ENCODE measurements at places on chromosomes 6 and 20. TPM values are rescaled to one million over a fixed set of nuclear protein-coding genes. Genes with fewer than 3 reads are reported as not detected.

GRCh38 chr6:42961020-42961470, 491 bp downstream of the GNMT start:
- no peaks in the 10 kb centered on the region for H3K27me3 ChIP-seq
- H3K4me3 ChIP-seq: peak overlapping the region; percentile 18
- peaks cover 29% of the 10 kb centered on the region for H3K36me3 ChIP-seq
- H3K4me1 ChIP-seq: peaks cover 7% of the 10 kb centered on the region
- DNase-seq: no peak

GRCh38 chr6:42260396-42260888, 42.8 kb upstream of the MRPS10 start:
- DNase-seq: no peak
- no peak overlapping the region for H3K4me3 ChIP-seq
- H3K27ac ChIP-seq: peak overlapping the region; percentile 24
- peaks cover 15% of the 10 kb centered on the region for H3K4me1 ChIP-seq
- no peaks in the 10 kb centered on the region for H3K27me3 ChIP-seq

SLC16A10 gene
- not detected for total RNA-seq

DNA sequence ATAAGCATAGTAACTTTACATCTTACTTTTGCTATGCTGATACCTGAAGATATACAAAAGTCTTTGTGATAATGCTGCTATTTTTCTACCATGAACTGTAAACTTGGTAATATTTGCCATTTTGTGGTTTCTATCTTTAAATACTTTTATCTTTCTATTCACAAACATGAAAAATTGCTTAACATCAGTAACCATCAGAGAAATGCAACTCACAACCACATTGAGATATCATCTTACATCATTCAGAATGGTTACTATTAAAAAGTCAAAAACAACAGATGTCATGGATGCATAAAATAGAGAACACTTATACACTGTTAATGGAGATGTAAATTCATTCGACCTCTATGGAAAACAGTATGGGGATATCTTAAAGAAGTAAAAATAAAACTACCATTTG, 112.0 kb downstream of the TRDN start:
- no peak overlapping the region for H3K27ac ChIP-seq
- no peaks in the 10 kb centered on the region for H3K27me3 ChIP-seq
- H3K4me3 ChIP-seq: no peak overlapping the region
- DNase-seq: no peak

- DNase-seq: no peak
- H3K27me3 ChIP-seq: no peaks in the 10 kb centered on the region
- H3K36me3 ChIP-seq: peaks cover 4% of the 10 kb centered on the region
- H3K27ac ChIP-seq: no peak overlapping the region
- H3K4me3 ChIP-seq: no peak overlapping the region
- no peaks in the 10 kb centered on the region for H3K4me1 ChIP-seq
These were observed 63.7 kb downstream of the RNGTT start for GRCh38 chr6:88899569-88900316.

DNA sequence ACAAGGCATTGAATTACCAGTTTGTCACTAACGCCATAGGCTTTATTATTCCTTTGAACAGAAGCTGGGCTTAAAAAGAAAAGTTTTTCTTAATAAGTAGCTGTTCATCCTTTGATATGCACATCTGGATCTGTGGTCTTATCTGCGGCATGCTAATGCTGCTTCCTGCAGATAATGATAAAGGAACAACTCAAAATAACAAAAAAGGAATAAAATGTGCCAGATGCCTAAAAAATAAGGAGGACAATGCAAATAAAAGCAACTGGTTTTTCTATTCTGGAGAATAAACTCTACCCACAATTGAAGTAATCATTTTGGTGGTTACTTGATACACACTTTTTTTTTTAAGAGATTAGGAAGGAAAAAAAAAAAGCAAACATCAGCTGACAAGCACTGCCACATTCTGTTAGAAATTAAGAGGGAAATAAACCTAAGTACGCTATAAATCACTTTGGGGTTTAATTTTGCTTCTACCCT, 156.8 kb upstream of the SALL4 start:
- no peaks in the 10 kb centered on the region for H3K27me3 ChIP-seq
- H3K27ac ChIP-seq: no peak overlapping the region
- no peaks in the 10 kb centered on the region for H3K36me3 ChIP-seq
- peaks cover 4% of the 10 kb centered on the region for H3K4me1 ChIP-seq
- no peak overlapping the region for H3K4me3 ChIP-seq
- no peak for DNase-seq

- no peaks in the 10 kb centered on the region for H3K36me3 ChIP-seq
- no peaks in the 10 kb centered on the region for H3K27me3 ChIP-seq
- no peak for DNase-seq
- H3K4me3 ChIP-seq: no peak overlapping the region
- H3K27ac ChIP-seq: no peak overlapping the region
These were observed 356.3 kb downstream of the HTR1B start for GRCh38 chr6:77106992-77107391.

DNA sequence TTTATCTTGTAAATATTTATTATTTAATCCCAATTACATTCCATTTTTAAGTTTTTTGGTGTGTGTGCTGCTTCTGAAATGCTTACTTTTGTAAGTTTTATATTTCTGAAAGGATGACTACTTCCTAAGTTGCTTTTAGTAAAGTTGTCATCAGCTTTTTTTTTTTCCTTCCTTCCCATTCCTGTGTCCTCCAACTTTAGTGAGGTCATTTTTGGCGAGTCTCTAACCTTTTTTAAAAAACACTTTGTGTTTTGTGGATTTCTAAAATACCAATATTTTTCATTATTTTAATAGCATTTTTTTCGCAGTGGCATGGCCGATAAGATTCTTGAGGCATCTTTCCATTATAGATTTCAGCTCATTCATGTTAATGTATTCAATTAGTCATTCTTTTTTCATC, 30.9 kb downstream of the FIG4 start:
- no peak overlapping the region for H3K27ac ChIP-seq
- H3K4me1 ChIP-seq: no peaks in the 10 kb centered on the region
- H3K36me3 ChIP-seq: no peaks in the 10 kb centered on the region
- DNase-seq: no peak
- H3K27me3 ChIP-seq: no peaks in the 10 kb centered on the region

GRCh38 chr6:108922499-108922898, 74.3 kb downstream of the ARMC2 start:
- H3K4me1 ChIP-seq: no peaks in the 10 kb centered on the region
- no peaks in the 10 kb centered on the region for H3K36me3 ChIP-seq
- no peak overlapping the region for H3K27ac ChIP-seq

DNA sequence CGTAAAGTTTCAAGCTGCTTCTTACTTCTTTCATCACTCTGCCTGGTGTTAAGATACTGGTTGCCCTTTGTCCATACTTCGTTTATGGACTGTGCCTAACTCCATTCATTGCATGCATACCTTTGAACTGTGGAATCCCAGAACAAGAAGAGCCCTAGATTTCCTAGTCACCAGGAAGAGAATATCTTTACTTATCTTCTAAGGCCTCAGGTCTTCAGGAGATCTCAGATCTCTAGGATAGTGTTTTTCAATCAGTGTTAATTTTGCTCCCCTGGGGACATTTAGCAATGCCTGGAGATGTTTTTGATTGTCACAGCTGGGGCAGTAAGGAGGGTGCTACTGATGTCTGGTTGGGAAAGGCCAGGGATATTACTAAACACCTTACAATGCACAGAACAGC, 35.5 kb upstream of the GJA1 start:
- no peaks in the 10 kb centered on the region for H3K4me1 ChIP-seq
- no peaks in the 10 kb centered on the region for H3K36me3 ChIP-seq
- no peaks in the 10 kb centered on the region for H3K27me3 ChIP-seq
- H3K27ac ChIP-seq: no peak overlapping the region

- no peak overlapping the region for H3K4me3 ChIP-seq
- H3K4me1 ChIP-seq: peaks cover 22% of the 10 kb centered on the region
- H3K27me3 ChIP-seq: no peaks in the 10 kb centered on the region
- peaks cover 10% of the 10 kb centered on the region for H3K36me3 ChIP-seq
These were observed 787 bp upstream of the TNFRSF6B start for GRCh38 chr20:63695424-63696305.

GRCh38 chr6:36912586-36912985, 26.8 kb downstream of the C6orf89 start:
- no peaks in the 10 kb centered on the region for H3K27me3 ChIP-seq
- DNase-seq: peak; percentile 89
- peaks cover 18% of the 10 kb centered on the region for H3K36me3 ChIP-seq
- H3K4me3 ChIP-seq: no peak overlapping the region
- 0 out of 2 replicates have a peak overlapping the region, but pooled peaks have one; percentile 2 for H3K27ac ChIP-seq

CSNK2A1 gene
- 151 TPM for total RNA-seq

DNA sequence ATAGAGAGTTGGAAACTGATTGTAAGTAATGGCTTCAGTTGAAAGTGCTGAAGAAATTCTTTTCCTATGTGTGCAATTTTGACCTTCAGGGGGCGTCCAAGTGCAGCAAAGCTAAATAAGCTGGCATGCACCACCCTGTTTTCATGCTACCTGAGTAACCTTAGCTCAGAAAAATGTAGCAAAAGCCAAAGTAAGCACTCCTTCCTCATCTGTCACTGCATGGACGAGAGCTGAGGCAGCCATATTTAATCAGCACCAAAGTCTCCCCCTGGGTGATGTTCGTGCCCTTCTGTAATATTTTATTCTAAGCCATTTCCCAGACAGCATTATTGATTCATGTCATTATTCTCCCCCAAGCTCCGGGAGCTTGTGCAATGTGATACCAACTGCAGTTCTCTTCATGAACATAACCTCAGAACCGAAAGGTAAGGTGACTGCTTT, 123.1 kb downstream of the RPS12 start:
- peaks cover 4% of the 10 kb centered on the region for H3K4me1 ChIP-seq
- H3K27ac ChIP-seq: no peak overlapping the region
- H3K4me3 ChIP-seq: no peak overlapping the region
- no peaks in the 10 kb centered on the region for H3K36me3 ChIP-seq
- H3K27me3 ChIP-seq: no peaks in the 10 kb centered on the region

DNA sequence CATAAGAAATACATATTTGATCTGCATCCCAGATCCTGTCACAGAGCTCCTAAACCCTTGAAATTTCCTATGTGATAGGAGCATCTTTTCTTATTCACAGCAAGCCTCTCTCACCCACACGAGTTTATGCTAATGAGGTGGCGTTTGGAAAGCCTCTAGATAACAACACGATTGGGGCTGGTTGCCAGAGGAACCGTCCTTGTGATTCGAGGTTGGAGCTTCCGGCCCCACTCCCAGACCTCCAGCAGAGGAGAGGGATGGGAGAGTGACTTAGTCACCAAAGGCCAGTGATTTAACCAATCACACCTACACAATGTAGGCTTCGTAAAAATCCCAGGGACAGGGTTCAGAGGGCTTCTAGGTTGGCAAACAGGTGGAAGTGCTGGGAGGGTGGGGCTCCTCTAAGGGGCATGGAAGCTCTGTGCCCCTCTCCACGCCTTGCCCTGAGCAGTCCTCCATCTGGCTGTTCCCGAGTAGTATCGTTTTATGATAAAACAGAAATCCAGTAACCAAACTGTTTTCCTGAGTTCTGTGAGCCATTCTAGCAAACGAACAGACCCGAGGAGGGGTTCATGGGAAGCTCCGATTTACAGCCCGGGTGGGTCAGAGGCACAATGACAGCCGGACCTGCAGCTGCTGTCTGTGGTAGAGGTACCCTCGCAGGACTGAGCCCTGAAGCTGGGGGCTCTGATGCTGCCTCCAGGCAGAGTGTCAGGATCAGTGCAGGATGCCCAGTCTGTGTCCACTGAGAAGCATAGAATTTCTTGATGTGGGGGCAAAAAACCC, 238.1 kb upstream of the ARID1B start:
- H3K36me3 ChIP-seq: no peaks in the 10 kb centered on the region
- no peak overlapping the region for H3K4me3 ChIP-seq
- H3K4me1 ChIP-seq: no peaks in the 10 kb centered on the region
- no peak overlapping the region for H3K27ac ChIP-seq

DNA sequence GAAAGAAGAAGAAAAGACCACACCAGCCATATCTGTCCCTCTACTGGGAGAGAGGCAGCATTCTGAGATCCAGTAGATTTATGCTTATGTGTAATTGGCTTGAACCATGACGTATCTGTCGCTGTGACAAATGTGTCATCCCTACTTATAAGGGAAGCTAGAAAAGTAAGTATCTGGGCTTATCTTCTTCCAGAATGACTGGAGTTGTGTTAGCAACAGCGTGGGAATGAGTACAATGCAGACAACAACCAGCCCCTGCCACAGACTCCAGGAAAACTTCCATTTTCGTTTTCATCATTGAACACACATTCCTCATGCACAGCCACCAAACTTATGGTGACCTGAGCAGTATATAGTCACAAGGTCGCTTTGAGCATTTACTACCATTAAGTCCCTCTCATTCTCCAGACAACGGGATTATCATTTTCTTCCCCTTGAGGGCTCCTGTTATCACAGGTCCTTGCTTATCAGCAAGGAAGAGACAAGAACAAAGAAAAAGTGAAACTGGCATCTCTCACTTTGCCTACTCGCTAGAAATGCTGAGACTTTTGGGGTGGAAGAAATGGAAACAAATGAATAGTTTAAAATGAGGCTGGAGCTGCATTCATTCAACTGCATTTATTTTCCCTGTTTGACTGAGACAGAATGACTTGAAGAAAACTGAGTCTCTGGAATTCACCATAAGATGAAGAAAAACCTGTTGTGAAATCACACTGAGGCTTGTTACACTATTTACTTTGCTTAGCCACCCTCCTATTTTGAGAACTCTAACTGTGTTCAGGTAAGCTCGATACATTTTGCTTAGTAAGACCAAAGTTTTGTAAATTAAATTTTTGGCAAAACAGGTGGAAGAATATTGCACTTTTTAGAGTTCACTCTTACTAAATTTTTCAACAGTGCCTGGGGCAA, 149.3 kb upstream of the FOXQ1 start:
- H3K36me3 ChIP-seq: no peaks in the 10 kb centered on the region
- peak overlapping the region; percentile 36 for H3K4me3 ChIP-seq
- no peaks in the 10 kb centered on the region for H3K27me3 ChIP-seq
- no peak overlapping the region for H3K27ac ChIP-seq

DNA sequence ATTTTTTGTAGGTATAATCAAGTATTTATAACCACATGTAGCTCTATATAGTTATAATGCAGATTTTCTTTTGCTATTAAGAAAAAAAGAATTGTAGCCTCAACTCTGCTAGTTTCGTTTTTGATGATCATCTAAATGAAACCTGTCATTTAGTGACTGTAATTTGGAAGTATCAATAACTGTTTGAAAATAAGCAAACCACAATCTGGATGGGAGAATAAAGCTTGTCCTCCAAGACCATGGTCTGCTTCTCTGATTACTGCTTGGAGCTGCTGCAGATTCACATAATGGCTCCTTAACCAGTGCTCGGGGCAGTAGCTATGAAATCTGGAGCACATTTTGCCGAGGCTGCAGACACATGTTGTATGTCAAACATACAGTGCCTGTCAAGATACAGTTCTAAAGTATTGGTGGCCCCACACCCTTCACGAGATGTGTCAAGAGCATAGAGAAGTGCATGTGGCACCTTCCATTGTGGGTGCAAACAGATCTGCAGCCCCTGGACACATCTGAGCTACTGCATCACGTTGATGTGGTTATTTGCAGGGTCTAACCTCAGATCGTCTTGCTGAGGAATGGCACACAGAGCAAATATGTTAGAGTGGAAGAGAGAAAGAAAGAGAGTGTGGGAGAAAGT, 255.7 kb upstream of the SUPT3H start:
- no peaks in the 10 kb centered on the region for H3K27me3 ChIP-seq
- DNase-seq: no peak
- no peaks in the 10 kb centered on the region for H3K36me3 ChIP-seq

TREML2 gene
- not detected for total RNA-seq

GRCh38 chr6:143901885-143902750, 37.8 kb downstream of the ZC2HC1B start:
- H3K27me3 ChIP-seq: no peaks in the 10 kb centered on the region
- no peak overlapping the region for H3K4me3 ChIP-seq
- no peaks in the 10 kb centered on the region for H3K36me3 ChIP-seq
- peak overlapping the region; percentile 57 for H3K27ac ChIP-seq

All from IMR-90 (cell line).